ENCODE measurements at places on chromosomes 1 and 21.
A peak's percentile ranks its signal among the peaks of the same experiment; 100 is the strongest.

GRCh38 chr1:168195199-168196135 is 16.7 kb downstream of the TIPRL start:
- no peak for DNase-seq

DNA sequence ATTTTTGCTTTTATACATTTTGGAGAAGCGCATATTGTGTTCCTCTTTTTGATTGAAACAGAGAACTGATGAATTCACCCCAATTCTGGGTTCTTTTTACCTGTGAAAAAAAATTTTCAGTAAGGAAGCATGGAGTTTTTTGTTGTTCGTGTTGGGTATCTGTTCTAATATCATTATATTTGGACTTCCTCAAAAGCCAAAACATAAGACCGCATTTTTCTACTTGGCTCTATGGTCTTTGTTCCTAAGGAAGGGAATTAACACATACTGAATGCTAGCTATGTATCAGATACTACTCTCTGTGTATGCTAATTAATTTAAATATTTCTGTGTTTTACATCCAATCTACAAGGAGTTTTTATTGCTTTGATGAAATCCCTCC is 12.9 kb downstream of the EPB41 start:
- no peak for DNase-seq

DNA sequence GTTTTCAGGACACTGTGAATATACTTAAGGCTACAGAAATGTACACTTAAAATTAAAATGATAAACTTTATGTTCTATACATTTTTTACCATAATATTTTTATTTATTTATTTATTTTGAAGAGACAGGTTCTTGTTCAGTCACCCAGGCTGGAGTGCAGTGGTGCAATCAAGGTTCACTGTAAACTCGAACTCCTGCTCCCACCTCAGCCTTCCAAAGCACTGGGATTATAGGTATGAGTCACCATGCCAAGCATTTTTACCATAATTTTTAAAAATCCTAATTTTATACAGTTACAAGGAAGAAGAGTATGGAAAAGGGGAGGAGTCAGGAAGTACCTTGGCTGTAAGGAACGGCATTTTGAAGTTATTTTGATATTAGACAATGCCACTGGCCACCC is 23.6 kb upstream of the ANGPTL3 start:
- DNase-seq, result no peak

DNA sequence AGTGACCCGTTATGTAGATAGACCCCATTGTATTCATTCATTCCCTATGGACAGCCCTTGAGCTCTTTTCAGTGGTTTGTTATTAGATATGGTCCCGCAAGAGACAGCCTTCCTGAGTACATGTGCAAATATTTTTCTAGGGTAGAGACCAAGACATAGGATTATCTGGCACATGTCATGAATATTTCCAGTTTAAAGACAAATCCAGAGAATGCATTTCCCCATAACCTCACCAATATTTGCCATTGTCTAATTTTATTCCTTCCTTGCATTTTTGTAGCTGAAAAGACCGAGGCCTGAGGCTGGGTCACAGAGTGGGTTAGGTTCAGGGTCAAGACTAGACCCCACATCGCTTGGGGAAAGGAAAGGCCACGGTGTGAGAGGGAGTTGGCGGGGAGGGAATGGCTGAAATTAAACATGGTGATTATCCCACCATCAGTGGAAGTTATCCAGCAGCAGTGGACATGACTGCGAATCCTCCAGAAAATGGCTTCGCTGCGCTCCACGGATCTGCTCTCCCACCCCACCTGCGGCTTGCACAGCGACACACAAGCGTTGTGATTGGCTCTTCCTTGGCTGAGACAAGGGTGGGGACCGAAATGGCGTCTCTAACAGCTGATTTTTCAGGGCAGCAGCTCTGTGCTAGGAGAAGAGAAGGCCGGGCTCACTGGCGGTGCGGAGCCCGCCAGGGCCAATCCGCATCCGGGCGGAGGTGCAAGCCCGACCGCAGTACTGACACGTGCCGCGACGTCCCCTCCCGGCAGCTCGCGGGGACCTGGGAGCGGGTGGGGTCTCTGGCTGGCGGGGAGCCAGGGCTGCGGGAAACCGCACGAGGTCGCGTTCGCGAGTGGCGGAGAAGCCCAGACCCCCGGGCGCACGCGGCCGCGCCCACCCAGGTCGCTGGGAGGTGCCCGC is 16.1 kb upstream of the STMN1 start:
- DNase-seq, result peak; percentile 27

DNA sequence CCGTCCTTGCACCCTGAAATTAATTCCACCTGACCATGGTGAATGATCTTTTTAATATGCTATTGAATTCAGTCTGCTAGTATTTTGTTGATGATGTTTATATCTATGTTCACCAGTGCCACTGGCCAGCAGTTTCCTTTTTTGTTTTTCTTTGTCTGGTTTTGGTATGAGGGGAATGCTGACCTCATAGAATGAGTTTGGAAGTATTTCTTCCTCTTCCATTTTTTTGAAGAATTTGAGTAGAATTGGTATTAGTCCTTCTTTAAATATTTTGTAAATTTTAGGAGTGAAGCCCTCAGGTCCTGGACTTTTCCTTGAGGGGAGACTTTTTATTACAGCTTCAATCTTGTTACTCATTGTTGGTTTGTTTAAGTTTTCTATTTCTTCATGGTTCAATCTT is 231.6 kb downstream of the MRPL39 start:
- DNase-seq, result no peak

DNA sequence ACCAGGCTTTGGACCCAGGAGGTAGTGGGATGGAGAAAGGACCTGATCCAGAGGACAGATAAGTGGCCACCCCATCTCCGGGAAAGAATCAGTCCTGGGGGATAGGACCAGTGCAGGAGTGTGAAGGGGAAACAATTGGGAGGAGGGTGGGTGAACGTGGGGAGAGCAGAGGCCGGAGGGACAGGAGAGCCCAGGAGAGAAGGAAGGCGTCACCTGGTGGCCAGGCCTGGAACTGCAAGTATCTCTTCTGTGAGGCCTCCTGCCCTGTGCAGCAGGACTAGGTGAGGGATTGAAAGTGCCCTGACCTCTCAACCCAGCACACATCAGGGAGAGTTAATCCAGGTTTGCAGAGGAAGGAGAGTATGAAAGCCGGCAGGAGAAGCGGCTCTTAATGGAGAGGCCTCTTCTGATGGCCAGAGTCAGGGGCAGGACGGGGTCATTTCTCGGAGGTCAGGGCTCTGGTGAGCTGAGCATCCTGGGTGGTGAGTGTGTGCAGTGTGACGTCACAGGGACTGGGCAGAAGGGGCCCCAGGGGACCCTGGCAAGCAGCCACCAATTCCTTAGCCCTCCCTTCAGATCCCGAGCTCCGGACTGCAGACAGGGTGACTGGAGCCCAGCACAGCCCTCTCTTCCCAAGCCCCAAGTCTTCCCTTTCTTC is 9.2 kb upstream of the LAD1 start:
- DNase-seq, result peak; percentile 90

- no peak for DNase-seq
Observed at GRCh38 chr1:202124142-202124541, 1.4 kb downstream of the GPR37L1 start.

GRCh38 chr1:197388801-197389200 is 120.7 kb downstream of the CRB1 start:
- DNase-seq, result no peak

DNA sequence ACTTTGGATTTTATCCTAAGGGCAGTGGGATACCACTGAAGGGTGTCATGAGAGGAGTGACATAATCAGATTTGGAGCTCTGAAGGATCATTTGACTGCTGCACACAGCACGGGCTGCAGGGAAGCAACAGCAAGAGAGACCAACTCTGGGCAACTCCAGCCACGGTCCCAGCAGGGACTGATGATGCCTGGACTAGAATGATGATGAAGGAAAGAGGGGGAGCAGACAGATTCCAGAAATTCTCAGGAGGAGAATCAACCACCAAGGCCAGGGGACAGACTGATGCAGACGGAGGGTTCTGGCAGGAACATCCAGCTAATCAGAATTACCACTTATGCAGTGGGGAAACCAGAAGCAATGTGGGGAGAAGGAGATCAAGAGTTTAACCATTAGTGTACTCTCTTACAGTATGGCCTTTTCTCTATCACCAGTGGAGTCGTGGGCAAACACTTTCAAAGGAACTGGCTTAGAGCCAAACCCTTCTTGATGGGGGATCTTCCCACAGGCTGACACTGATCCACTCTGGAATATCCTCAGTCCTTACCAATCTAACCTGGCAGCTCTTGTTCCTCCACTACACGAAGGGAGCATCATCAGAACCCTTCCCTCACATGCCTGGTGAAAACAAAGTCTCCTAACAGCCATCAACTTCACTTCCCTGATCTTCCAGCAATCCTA is 3.3 kb downstream of the URB1 start:
- DNase-seq, result peak; percentile 49

- DNase-seq, result no peak
Observed at GRCh38 chr1:25873120-25873519, 2.4 kb downstream of the PAQR7 start.

GRCh38 chr1:185912504-185912903 is 178.3 kb downstream of the HMCN1 start:
- DNase-seq, result no peak

- peak; percentile 33 for DNase-seq
Observed at GRCh38 chr21:35349376-35350080, 300.4 kb upstream of the RUNX1 start.

- DNase-seq, result peak; percentile 55
Observed at GRCh38 chr1:26083208-26083607, 15.8 kb upstream of the TRIM63 start.

- peak; percentile 83 for DNase-seq
Observed at GRCh38 chr1:236685917-236686814, at the start of gene ACTN2. Gene ACTN2 (plus strand): TSS chr1:236686499. CDS start chr1:236686674, 175 bp downstream.

GRCh38 chr1:46601257-46602007 is 2.6 kb downstream of the MKNK1 start:
- no peak for DNase-seq

DNA sequence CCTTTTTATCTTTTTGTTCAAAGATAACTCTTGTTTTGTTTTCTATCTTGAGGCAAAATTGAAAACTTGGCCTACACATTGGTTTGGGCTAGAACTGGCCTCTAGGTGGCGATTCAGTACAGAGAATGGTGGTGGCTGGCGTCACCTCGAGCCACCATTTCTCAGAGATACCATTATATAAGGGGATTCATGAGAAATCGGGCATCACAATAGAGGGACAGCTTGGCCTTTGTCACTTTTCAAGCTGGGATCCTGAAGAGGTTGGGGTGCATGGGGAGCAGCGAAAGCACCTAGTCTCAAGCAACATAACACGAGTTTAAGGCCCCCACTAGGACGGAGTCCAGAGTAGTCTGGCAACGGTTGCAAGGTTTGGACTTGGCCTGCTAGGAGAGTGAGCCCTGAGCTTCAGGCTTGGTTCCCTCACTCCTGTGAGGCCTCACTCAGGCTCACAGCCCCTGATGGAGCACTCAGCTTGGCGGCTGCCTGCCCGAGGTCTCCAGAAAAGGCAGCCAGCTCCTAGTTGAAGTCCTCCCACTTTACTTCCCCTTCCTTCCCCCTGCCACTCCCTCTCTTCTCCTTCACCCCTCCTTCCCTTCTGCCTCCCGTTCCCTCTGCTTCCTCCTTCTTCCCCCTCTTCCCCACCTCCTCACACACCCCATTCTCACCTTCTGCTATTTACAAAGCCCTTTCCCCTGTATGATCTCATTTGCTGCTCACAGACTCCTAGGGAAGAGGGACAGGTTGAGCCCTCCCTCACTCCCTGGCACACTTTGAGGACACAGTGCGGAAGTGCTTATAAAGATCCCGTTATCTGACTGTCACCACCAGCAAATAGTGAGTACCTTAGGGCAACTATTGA is 67.8 kb downstream of the LRIG2 start:
- DNase-seq, result peak; percentile 69

GRCh38 chr1:48695161-48695560 is 81.5 kb downstream of the BEND5 start:
- no peak for DNase-seq

GRCh38 chr21:26546446-26547097 is 26.5 kb downstream of the CYYR1 start:
- no peak for DNase-seq

- DNase-seq, result no peak
Observed at GRCh38 chr1:172177849-172178248, 242.6 kb upstream of the C1orf105 start.

DNA sequence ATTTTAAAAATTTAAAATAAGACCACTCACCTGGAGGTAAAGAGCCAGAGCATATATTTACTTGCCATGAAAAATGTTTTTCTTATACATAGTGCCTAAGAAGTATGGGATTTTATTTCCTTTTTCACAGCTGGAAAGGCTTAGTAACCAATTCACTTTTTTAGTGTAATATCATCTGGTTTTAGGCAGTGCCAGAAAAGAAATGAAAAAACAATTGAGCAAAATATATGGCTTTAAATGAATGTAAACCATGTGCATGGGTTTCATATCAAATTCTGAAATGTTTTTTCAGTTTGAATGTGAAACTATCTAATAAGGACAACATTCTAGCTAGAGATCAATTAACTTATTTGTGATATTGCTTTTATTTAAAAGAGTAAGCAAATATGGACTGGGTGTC is 672.4 kb upstream of the ADAMTS5 start:
- no peak for DNase-seq

DNA sequence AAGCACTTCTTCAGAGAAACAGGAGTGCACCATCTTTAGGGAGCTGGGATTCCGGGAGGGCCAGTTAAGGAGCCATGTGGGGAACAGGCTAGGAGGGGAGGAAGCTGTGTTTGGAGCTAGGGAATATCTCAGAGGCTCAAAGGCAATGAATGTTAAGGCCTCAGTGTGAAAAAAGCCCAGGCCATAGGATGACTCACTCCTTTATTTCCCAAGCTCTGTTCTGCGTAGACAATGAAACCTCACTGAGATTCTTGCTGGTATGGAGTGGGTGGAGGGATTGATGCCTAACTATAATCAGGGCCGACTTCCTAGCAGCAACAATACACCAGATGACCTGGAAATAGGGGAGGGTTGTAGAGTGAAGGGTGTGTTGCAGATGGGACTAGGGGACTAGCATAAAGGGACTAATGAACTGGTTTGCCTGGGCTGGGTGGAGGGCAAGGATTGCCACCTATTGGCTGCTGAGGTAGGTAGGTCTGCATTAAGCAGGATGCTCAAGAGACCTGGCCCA is 2.1 kb downstream of the GNAT2 start:
- DNase-seq, result peak; percentile 74

- DNase-seq, result no peak
Observed at GRCh38 chr1:6241887-6242740, 1.9 kb upstream of the HES3 start.
